Substantia nigra (tissue), 51 donors: ENCODE measurements at places on chromosomes 13 and 19.

- DNase-seq, result peak; percentile 8
Measured at GRCh38 chr19:5891938-5892771, 11.4 kb downstream of the NDUFA11 start.

DNA sequence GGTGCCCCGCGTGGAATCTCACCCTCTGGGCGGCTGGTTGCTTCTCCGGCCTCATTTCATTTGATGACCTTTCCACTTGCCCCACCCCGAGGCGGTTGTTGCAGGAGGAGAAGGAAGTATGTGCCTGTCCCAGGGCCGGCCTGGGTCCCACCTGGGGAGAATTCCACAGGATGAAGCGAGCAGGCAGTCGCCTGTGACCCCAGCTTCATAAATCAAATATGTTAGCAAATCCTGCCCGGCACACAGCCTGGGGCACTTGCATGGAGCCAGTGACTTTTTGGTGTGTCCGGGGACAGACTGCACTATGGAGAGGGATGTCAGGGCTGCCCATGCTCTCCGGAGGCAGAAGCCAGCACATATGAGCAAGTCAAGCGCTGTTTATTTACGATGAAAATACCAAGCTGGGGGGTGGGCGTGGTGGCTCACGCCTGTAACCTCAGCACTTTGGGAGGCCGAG lies 19.7 kb upstream of the ZBTB7A start:
- no peak for DNase-seq

GRCh38 chr13:63124863-63125262 lies 1709.2 kb upstream of the PCDH20 start:
- no peak for DNase-seq

- DNase-seq, result no peak
Measured at GRCh38 chr13:90806016-90806615, 541.4 kb upstream of the MIR17HG start.

- DNase-seq, result no peak
Measured at GRCh38 chr19:47381653-47382279, 32.7 kb downstream of the DHX34 start.
